AG09309 (cell line): ENCODE measurements at places on chromosomes 12 and 14.

DNA sequence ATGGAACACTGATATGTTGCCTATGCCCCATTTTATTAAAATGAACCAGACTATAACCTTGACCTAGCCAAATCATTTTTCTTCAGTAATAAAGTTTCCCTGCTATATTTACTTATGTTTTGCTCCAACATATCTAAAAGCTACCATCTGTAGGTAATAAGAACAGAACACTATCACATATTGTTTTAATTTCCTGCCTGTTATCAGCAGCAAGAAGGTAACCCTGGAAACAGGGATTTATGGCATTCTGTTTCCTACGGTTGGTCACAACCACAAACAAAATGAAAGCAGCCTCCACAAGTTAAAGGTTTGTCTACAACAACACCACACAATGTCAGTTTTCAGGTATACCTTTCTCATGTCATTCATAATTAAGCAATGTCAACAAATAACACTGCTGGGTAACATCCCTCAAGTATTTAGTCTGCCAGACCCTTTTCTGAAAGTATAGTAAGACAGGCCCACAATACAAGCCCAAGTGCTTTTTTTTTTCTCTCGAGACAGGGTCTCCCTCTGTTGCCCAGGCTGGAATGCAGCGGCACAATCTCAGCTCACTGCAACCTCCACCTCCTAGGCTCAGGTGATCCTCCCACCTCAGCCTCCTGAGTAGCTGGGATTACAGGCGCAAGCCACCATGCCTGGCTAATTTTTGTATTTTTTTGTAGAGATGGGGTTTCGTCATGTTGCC, 25.5 kb downstream of the GCH1 start:
- no peak for DNase-seq

GRCh38 chr14:93729993-93730392, 58.3 kb downstream of the PRIMA1 start:
- DNase-seq, result no peak

- DNase-seq, result no peak
These were observed 17.5 kb upstream of the CSRP2 start for GRCh38 chr12:76896274-76896673.

DNA sequence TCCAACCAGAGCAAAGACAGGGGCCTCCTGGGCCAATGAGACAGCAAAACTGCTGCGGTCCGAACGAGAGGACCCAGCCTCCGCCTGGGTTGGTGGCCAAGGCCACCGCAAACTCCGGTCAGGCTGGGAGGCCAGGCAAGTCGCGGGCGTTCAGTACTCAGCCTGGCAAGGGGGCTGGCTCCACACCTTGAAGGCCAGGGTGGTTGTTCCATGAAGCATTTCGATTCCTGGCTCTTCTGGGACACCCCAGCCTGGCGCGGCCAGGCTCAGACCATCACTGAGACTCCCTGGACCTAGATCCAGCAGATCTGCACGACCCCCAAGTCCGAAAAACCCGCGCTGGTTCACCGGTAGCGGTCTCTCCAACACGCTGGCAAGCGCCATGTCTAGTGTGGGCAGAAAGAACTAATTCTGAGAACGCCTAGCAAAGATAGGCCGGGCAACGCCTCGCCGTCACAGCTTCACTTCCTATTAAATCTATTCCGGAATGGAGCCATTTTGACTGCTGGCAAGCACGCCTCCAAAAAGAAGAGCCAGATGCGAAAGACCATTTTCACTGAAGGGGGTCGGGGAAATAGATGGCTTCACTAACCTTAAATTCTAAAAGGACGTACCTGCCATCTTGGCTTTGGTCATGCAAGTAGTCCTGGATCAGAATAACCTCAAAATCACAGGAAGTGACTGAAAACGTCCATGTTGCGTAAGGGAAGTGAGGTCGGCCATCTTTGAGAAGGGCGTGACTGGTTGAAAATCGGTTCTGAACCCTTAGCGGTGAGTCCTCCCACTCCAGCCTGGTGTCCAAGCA, at the start of gene PSMB5:
TSS of gene PSMB5 (minus strand) at position 403 of the 805 bp plus-strand sequence. CDS start at position 384, 19 bp downstream.
- DNase-seq, result peak; percentile 85

DNA sequence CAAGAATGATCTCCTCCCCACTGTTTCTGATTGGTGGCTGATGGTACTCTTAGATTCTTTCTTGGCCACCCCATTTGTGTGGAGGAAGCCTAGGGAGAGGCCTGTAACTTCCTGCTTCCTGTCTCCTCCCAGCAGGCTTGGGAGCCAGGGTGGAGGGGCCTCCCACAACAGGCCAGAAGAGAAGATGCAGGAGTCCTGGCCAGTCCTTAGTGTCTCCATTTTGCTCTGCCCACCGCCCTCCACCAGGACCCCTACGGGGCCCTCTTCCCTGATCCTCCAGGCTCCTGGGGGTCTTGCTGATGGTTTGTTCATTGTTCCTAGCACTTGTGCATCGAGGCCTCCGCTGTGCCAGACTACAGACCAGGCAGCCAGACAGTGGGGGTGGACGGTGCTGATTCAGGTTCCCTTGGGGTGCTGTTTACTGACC, 6.8 kb downstream of the TSPAN9 start:
- DNase-seq, result no peak

GRCh38 chr14:57835766-57836165, 30.1 kb downstream of the SLC35F4 start:
- DNase-seq, result no peak

- DNase-seq, result no peak
These were observed 4.7 kb upstream of the ITGB7 start for GRCh38 chr12:53211476-53212381.

DNA sequence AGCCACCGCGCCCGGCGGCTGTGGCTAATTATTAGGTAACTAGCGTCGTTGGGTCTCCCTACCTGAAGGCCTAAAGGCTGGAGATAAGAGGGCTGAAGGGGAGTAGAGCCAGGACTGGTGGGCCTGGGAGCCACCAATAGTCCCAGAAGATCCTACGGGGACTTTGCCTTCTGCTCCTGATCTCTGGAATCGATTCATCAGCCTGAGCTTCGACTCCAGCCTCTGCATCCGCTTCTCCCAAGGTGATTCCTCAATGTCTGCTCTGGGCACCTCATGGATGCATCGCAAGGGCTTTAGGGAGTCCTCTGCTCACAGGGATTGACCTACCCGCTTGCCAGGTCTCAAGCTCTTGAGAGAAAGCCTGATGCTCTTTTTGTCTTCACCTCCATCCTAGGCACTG, 14.7 kb upstream of the KDM2B start:
- no peak for DNase-seq

DNA sequence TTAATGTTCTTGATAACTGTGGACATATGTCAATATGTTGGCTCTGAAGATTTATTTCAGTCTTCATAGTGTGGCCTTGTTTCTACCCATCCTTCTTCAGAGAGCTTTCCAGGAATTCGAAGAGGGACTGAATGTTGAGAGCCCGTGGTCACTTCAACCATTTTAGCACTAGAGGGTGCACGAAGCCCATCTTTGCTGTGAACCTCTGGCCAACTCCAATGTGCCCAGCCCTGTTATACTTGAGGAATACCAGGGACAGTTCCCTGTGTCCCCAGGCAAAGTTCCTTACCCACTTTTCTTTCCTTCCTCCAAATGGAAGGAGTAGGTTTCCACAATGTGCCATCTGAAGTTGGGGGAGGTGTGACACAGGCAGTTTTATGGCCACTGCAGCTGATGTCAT, 603.5 kb downstream of the RPL10L start:
- DNase-seq, result no peak

DNA sequence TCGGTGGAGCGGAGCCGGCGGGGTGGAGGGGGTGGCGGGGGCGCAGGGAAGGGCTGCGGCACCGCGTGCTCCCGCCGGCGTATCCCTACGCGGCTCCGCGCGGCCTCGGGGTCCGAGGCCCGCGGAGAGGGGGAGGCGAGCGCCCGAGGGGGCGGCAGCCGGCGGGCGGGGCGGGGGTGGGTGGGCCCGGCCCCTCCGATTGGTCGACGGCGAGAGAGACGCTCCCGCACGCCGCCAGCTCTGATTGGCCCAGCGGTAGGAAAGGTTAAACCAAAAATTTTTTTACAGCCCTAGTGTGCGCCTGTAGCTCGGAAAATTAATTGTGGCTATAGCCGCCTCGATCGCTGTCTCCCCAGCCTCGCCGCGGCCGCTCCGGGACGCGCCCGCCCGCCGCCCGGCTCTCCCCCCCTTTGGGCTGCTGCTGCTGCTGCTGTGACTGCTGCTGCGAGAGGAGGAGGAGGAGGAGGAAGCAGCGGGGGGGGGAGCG, at the start of gene FOXG1:
TSS of gene FOXG1 (plus strand) at position 319 of the 487 bp plus-strand sequence. CDS start 493 bp downstream, outside the sequence.
- DNase-seq, result no peak
